ENCODE measurements at places on chromosomes 12 and 14.
A peak's percentile ranks its signal among the peaks of the same experiment; 100 is the strongest.

GRCh38 chr14:61589691-61590581, 105.4 kb upstream of the HIF1A start:
- DNase-seq, result no peak

- peak; percentile 31 for DNase-seq
Measured at GRCh38 chr12:54053003-54053750, 458 bp upstream of the HOXC4 start.

DNA sequence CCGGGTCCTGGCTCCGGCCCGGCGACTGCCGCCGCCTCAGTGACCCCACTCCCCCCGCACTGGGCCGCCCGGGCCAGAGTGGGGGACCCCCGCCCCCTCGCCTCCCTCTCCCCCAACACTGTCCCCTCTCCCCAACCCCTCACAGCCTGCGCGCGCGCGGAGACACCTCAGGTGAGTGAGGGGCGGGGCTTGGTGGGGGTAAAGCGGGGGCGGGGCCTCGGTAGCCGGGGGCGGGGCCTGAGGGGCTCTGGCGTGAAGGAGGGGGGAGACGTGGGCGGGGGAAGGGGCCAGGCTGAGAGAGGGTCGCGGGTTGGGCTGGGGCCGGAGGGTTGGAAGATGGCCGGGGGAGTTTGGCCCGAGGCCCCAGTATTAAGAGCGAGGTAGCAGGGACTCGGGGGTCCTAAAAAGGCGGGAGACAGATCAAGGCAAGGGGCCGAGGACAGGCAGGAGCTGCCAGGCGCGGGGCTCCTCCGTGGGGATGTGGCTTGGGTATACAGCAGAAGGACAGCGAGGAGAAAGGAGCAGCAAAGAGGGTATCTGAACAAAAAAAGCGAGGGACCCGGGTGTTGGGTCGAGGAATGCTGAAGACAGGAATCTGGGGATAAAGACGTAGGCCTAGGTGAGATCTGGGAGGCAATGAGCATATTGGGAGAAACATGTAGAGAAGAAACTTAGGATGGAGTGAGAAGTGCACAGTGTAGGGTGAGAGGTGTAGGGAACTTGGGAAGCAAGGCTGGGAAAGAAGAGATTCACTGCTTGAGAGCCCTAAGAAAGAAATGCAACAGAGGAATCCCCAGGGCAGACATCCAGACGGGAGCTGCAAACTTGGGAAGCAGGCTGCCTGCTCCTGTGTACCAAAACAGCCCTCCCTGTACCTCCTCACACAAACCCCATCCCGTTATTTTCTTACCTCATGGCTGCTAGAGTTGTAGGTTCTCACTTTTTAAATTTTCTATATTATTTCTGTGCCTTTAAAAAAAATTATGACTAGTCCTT, 10.8 kb downstream of the SUOX start:
- DNase-seq, result peak; percentile 26

GRCh38 chr12:77319166-77319565, 253.8 kb upstream of the E2F7 start:
- DNase-seq, result no peak

DNA sequence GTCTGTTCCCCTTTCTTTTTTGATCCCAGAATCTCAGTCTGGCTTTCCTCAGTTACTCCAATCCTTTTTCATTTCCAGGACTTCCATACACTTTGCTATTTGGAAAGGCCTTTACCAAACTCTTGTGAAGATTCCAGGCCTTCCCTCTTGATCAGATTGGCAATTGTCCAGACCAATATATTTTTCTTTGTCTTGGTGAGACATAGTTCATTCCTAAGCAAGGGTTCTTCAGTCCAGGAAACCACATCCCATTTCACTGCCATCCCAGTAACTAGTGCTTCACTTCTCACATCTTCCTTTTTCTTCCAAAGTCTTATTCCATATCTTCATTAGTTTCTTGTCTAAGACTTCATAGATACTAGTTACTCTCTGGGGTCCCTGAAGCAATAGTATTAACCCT, 2.1 kb upstream of the PTPRQ start:
- no peak for DNase-seq

DNA sequence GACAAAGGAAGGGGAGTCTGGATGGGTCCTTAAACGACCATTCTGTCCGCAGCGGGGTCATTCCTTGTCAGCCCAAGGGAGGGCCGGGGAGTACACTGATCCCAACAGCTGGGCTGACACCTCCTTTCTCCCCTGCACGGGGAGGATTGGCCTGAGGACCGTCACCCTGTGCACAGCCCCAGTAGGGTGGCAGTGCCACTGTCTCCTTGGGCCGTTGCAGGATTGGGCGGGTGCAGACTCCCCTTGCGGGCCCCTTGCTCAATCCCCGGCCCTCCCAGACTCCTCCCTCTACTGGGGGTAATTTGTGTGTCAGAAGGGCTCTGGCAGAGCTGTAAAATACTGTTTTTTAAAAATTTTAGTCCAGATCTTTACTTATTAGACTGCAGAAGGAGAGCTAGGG, 12.6 kb upstream of the AMN start:
- no peak for DNase-seq

DNA sequence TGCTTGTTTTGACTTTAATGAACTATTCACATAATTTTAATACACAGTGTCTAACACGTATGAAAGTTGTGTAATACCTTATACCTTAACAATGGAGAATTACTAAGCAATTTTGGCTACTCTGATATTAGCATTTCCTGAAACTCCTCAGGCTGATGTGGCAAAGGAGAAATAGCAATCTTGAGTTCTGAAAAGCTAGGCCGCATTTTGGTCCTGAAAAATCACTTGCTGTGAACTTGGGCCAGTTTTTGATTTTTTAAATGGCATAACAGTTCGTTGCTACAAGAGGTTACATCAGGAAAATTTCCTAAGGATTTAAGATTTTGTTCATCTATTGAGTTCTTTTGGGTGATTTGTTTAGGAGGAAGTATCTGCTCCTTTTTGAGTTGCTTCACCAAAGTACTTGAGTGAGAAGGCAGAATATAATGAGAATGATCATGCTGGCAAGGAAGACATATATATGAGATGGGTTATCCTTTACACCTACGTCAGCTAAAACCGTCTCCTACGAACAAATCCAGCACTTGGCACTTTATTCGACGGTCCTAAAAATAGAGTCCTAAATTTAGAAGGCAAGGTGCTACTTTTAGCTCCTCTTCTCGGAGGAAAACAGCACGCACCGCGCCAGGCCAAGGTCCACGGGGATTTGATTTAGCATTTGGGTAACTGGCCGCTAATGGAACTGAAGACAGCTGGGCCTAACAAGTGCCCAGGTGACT, 32.2 kb downstream of the MIA2 start:
- peak; percentile 31 for DNase-seq

DNA sequence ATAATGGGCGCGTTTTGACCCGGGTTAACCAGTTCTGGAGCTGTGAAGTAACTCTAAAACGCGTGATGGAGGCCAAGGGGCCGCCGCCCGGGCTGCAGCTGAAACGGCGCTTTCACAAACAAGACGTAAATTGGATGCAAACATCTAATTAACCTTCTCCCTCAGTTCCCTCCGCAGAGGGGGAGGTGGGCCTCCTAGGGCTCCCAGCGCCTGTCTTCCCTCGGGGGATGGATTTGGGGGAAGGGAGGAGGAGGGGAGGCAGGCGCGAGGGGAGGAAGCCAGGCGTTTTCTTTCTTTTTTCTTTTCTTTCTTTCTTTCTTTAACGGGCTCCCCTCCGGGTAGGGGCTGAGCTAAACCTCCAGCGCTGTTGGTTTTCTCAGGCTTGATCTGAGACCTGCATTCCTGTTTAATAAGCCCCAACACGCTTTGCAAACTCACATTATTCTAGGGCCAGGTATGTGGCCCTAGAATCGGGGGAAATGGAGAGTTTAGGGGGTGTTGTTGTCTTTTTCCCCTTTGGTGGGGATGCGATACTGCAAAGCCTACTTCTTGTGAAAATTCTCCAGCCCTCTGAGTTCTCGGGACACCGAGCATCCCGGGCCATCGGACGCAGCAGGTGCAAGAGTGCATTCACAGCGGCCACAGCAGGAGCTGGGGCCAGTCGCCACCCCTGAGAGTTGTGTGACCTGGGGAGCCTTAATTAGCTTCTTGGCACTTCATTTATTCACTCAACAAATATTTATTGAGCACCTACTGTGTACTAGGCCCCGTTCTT, 43.6 kb upstream of the LHX5 start:
- no peak for DNase-seq

GRCh38 chr14:77063571-77064171, 34.4 kb upstream of the CIPC start:
- DNase-seq, result peak; percentile 33

- no peak for DNase-seq
Measured at GRCh38 chr12:71872401-71872800, 32.8 kb downstream of the TBC1D15 start.

DNA sequence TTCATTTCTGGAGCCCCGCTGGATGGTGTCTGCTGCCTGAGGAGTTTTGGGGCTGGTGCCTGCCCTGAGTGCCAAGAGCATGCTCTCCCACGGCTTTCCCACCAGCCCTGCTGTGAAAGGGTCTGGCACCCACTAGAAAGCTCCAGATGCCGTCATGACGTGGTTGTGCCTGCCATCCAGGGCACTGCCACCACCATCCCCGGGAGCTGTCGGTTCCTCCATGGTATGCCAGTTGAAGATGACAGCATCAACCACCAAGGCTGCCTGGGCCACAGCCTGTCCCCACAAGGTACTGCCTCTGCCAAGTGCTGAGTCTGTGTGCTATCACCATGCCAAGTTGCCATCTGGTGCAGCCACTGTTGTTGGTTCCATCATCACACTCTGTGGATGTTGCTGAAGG, 85.9 kb downstream of the TTC8 start:
- DNase-seq, result no peak

DNA sequence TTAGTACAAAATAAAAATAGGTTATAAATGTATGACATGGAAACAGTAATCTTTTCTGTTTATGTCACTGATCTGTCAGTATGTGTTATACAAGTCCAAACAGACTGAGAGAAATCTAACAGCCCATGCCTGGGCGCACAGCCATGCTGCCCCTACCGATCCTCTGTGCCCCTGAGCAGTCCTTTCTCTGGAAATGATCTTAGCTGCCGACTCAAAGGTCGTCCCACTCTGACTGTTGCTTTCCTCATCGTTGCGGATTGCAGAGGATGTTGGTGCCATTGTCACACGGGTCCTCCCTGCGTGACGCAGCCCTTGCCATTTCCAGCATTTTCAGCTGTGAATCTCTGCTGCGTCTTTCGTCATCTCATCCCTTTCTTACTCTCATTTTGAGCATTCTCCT, 82.9 kb upstream of the DYNC1H1 start:
- no peak for DNase-seq

DNA sequence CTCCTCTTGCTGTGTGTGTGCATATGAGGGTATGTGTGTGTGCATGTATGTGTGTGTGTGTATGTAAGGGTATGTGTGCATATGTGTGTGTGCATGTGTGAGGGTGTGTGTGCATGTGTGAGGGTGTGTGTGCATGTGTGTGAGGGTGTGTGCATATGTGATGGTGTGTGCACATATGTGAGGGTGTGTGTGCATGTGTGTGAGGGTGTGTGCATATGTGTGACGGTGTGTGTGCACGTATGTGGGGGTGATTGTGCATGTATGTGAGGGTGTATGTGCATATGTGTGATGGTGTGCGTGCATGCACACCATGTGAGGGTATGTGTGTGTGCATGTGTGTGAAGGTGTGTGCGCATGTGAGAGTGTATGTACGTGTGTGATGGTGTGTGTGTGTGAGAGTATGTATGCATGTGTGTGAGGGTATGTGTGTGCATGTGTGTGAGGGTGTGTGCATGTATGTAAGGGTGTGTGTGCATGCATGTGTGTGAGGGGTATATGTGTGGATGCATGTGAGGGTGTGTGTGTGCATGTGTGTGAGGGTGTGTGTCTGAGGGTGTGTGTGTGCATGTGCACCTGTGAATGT, 15.4 kb downstream of the DAO start:
- DNase-seq, result no peak

- no peak for DNase-seq
Measured at GRCh38 chr12:122079033-122079531, 526 bp downstream of the MLXIP start.

DNA sequence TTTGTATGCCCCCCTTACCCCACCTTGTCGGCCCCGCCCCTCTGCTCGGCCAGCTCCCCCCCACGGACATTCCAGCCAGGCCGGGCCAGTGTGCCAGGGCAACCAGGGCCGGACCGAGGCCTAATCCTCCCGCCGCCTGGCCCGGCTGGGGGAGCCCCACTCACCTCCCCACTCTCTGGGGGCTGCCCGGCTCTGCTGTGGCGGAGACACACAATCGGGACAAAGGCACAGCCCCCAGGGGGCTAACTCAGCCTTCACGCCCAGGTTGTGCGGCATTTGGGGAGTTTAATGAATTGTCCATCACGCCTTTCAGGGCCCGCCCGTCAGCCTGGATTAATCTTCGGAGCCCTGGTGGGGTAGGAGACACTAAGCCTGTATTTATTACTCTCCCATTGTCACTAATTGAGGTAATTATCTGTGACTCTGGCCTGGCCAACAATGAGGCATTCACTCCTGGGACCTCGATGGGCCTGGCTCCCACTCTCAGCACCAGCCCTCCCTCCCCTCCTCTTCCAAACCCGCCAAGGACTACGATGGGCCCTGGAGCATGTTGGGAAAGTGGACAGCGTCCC, 8.7 kb downstream of the WNT1 start:
- DNase-seq, result no peak

DNA sequence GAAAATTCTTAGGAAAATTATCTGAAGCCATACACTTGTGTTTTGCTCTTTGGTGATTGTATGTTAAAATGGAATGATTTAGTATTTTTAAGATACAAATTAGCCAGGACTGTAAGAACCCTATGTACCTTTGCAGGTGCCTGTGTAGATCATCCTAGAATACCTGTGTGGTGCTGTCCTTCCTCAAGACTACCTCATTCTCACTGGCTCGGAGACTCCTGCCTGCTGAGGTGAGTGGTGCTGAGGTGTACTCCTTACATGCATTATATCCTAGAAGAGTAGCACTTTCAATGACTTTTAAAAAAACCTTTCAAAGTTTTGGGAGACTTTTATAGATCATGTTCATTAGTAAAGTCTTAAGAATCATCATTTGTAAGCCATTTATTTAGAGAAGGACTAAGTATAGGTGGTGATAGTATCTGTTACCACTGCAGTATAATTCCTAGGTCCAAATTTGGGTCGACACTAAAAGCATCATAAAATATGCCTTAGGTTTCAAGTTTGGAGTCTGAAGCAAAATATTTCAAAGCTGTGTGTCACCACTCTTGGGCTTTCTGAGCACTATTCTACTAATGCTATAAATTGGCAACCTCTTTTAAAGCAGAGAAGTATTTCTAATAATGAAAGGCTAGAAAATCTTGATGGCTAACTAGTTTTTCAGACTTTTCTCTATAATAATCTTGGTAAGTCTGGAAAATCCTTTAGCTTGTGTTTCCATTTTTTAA, 36.6 kb downstream of the RASSF8 start:
- no peak for DNase-seq

GRCh38 chr14:31578266-31578665, 17.1 kb downstream of the NUBPL start:
- DNase-seq, result no peak

DNA sequence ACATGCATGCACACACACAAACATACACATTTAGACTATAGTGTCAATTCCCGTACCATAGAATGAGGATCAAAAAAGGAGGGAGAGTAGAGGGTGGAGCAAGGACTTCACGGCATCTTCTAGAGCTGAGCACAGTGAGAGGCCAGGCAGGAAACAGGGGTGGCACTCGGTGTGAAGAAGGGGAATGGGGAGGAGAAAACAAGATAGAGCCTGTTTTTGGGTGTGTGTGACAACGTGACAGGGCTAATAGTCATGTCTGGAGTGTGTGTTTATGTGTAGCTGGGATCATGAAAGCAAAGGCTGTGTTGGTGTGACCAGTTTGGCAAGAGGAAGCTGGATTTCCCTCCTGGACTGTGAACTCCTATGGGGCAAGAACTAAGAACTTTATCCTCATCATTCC, 9.9 kb upstream of the ACVR1B start:
- DNase-seq, result no peak
